Hindlimb muscle (tissue), 1 donor: ENCODE measurements at places on chromosomes 6 and 20. TPM values are rescaled to one million over a fixed set of nuclear protein-coding genes. Genes with fewer than 3 reads are reported as not detected.

- no peak for DNase-seq
Measured at GRCh38 chr6:41268478-41268877, 18.0 kb downstream of the TREM1 start.

The KIAA1755 gene
- polyA plus RNA-seq = 7.0 TPM

- DNase-seq = no peak
Measured at GRCh38 chr6:111773501-111774345, 99.5 kb downstream of the FYN start.

The GABRR2 gene
- 2.0 TPM for polyA plus RNA-seq

DNA sequence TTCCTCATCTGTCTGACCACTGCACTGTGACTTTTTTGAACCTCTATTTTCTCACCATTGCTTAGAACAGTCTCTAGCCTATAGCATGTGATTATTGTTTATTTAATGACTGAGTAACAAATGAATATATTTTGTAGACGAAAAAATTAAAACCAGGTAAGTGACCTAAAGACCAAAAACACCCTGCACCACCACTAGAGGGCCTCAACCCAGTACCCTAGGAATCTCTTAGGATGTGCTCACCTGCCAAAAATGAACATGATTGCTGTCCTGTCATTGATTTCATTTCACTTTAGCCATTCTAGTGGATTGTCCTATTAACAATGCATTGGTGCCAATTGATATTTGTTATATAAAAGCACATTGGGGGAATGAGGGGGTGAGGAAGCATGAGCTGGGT lies 199.1 kb downstream of the COL9A1 start:
- no peak for DNase-seq

The FAM209B gene
- not detected for polyA plus RNA-seq

DNA sequence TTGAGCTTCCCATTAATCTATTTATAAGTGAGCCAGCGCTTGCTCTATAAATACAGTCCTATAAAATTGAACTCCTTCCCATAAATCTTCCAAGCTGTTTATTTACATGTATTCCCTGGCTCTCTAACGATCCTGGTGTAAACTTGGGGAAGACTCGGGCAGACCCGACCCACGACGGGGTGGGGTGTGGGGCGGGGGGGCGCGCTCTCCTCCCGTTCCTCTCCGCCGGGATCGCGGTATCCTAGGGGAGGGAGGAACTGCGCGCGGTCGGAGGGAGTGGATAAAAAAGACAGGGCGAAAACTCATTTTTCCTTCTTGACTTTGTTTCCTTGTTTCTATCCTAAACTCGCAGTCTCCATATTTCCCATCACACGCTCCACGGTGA lies 31.1 kb downstream of the TFAP2B start:
- no peak for DNase-seq

DNA sequence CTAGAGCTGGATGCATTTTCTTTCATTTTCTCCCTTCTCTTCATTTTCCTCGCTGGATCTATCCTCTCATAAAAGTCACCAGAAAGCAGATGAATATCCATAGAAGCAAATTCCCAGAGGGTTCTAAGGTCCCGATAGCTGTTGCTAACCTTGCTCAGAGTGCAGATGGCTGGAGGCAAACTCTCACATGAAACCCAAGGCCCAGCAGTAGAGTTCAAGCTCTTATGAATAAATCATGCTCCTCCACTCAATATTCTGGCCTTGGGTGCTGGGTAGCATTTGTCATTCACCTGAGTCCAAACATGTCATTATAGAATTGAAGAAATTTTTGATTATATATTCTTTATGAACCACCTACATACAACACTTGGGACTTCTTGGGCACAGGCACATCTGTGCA lies 539.7 kb upstream of the MARCKS start:
- no peak for DNase-seq

The TPBG gene
- polyA plus RNA-seq = 11.2 TPM

- no peak for DNase-seq
Measured at GRCh38 chr6:136134268-136134667, 115.8 kb downstream of the MTFR2 start.

The ETV7 gene
- polyA plus RNA-seq = not detected

- no peak for DNase-seq
Measured at GRCh38 chr6:100188754-100189153, 194.7 kb upstream of the MCHR2 start.

- no peak for DNase-seq
Measured at GRCh38 chr6:106477790-106478189, 117.3 kb downstream of the CRYBG1 start.

The SLC24A3 gene
- polyA plus RNA-seq = 28.9 TPM

GRCh38 chr20:37941332-37941731 lies 38.4 kb downstream of the VSTM2L start:
- DNase-seq = no peak

DNA sequence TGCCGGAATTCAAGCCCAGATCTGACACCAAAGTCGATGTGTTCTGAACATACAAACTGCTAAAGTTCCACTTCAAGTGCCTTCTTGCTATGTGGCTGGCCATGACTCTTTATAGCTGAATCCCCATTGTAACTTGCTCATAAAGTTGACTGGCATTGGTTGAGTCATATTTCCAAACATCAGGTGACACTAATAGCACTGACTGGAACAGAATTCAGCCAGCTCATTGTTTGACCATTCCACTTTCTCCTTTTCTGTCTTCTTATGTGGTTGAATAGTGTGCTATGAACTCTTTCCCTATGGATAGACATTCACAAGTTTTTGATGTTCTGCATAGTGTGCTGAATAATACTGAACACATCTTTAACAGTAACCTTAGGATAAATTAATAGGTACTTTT lies 266.2 kb upstream of the ZFP64 start:
- no peak for DNase-seq

GRCh38 chr6:15008269-15008668 lies 237.6 kb upstream of the JARID2 start:
- DNase-seq = no peak

The KIAA0408 gene
- polyA plus RNA-seq = 15.4 TPM

DNA sequence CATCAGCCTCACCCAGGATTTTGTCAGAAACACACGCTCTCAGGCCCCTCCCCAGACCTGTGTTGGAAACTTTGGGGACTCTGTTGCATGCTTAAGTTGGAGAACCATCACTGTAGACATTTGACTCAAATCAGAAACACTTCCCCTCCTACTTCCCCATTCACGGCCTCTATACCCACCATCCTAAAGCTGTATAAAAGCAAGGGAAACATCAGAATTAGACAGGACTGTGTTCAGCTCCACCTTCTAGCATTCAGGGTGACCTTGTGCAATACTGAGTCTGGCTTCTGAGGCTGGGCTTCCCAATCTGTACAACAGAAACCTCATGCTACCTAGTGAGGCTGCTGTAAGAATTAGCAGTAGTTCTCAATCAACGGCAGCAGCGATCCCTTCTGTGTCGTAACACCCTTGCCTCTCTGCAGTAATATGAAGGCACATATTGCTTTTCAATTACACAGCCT lies 252.3 kb downstream of the LY86 start:
- no peak for DNase-seq

The NSFL1C gene
- polyA plus RNA-seq = 75.3 TPM

DNA sequence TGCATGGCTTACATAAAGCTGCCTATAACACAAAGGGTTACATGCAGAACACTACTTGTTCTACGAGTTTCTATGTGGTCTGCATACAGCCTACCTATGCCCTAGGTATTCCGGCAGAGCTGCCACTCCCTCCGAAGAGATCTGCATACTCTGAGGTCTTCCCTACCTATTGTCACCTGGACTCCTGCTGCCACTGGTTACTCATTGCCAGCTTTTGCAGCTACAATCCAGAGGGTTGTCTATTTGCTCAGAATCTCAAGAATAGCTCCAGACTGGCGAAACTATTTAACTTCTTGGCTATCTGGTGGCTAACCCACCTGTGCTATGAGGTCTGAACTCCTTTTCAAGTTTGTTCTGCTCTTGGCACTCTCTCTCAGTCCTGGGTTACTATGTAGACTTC lies 323.3 kb downstream of the BMP2 start:
- no peak for DNase-seq

The MKKS gene
- 17.2 TPM for polyA plus RNA-seq

The SMLR1 gene
- polyA plus RNA-seq = not detected

- DNase-seq = no peak
Measured at GRCh38 chr6:137650720-137651119, 156.5 kb upstream of the OLIG3 start.

The SLC17A1 gene
- polyA plus RNA-seq = not detected

- peak; percentile 39 for DNase-seq
Measured at GRCh38 chr6:142459271-142459670, 157.5 kb downstream of the ADGRG6 start.

GRCh38 chr6:32188381-32189068 lies 1.5 kb downstream of the PBX2 start:
- DNase-seq = no peak

DNA sequence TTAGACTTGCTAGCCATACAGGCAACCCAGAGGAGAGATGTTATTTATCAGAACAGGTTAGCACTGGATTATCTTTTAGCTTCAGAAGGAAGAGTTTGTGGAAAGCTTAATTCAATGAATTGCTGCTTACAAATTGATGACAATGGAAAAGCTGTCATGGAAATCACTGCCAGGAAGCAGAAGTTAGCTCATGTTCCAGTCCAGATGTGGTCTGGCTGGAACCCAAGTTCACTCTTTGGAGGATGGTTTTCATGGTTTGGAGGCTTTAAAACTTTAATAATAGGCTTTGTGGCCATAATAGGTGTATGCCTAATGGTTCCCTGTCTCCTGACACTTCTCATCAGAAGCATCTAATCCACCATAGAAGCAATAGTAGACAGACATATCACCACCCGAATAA lies 699.0 kb downstream of the PHF3 start:
- peak; percentile 19 for DNase-seq

GRCh38 chr20:39985271-39985827 lies 703.7 kb downstream of the MAFB start:
- no peak for DNase-seq

DNA sequence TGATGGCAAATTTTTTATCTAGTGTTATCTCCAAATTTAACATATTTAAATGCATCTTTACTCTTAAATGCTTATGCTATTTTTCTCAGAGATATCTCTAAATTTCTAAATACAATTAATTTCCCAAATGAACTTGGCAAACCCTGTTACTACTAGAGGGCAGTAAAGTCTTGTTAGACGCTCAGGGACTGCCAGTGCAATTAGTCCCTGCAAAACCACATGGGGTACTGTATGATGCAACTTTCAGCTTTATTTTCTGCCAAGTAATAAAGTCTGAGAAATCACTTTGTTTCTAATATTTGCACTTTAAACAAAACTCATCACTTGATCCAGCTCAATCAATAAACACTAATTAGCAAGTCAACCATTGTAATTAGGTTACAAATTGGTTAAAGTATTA lies 76.0 kb upstream of the ADGRB3 start:
- DNase-seq = no peak
